Hippocampal formation (tissue), 2 donors: ENCODE measurements at places on chromosomes 5 and 9.

- no peak for DNase-seq
Measured at GRCh38 chr5:142152384-142152732, 43.8 kb downstream of the NDFIP1 start.

- no peak for DNase-seq
Measured at GRCh38 chr5:56638768-56639238, 176.5 kb upstream of the MAP3K1 start.

DNA sequence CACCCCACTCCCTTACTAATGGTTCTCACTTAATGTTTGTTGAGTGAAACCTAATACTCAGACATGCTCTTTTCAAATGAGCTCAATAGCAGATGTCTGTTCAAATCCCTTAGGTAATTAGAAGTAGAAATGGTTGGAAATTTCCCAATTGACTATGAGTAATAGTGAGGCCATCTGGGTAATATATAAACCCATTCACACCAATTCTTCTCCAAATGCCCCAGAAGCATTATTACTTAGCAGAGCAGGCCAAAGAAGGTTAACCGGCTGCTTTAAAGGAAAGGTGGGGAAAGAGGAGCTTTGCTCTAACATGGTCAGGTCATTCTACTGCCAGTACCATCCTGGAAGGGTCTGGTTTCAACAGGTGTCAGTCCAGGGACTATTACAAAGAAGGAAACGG lies 119.5 kb upstream of the MTAP start:
- no peak for DNase-seq

GRCh38 chr5:141973871-141974595 lies 5.1 kb downstream of the RNF14 start:
- DNase-seq: no peak

- DNase-seq: no peak
Measured at GRCh38 chr5:41722359-41722950, 147.8 kb downstream of the OXCT1 start.

GRCh38 chr9:122113574-122113973 lies 20.5 kb upstream of the TTLL11 start:
- DNase-seq: no peak

- DNase-seq: no peak
Measured at GRCh38 chr5:52727576-52727975, 60.1 kb upstream of the ITGA1 start.

GRCh38 chr5:124537107-124537506 lies 209.3 kb downstream of the ZNF608 start:
- no peak for DNase-seq

DNA sequence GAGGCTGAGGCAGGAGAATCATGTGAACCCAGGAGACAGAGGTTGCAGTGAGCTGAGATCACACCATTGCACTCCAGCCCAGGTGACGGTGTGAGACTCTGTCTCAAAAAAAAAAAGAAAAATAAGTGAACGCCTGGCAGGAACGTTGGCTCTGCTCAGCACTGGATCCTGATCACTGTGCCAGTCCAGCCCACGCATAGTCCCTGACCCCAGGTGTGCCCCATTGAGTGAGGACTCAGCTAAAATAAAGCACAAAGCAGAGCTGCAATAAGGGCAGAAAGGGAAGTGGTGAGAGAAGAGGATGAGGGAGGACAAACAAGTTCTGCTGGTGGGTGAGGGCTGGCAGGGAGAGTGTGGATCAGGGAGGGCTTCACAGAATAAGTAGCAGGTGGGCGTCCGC lies 4.3 kb downstream of the GRHPR start:
- no peak for DNase-seq

DNA sequence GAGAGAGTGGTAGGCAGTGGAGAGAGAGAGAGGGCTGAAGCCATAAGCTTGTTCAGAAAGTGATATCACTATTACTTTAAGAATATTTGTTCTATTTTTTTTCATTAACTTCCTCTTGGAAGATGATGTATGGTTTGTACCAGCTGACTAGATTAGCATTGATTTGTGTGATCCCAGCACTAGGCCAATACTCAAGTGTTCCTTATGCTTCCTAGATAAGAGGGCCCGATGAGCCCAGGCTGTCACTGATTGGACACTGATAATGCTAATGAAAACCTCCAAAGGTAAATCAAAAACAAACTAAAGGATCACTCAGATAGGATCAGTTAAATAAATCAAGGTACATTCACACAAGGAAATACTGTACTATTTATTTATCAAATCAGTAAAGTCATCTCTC lies 52.7 kb upstream of the OTULINL start:
- no peak for DNase-seq
